ENCODE measurements at places on chromosomes 16 and 17.

GRCh38 chr17:41223821-41224220 is 2.6 kb upstream of the KRTAP9-2 start:
- DNase-seq = no peak

DNA sequence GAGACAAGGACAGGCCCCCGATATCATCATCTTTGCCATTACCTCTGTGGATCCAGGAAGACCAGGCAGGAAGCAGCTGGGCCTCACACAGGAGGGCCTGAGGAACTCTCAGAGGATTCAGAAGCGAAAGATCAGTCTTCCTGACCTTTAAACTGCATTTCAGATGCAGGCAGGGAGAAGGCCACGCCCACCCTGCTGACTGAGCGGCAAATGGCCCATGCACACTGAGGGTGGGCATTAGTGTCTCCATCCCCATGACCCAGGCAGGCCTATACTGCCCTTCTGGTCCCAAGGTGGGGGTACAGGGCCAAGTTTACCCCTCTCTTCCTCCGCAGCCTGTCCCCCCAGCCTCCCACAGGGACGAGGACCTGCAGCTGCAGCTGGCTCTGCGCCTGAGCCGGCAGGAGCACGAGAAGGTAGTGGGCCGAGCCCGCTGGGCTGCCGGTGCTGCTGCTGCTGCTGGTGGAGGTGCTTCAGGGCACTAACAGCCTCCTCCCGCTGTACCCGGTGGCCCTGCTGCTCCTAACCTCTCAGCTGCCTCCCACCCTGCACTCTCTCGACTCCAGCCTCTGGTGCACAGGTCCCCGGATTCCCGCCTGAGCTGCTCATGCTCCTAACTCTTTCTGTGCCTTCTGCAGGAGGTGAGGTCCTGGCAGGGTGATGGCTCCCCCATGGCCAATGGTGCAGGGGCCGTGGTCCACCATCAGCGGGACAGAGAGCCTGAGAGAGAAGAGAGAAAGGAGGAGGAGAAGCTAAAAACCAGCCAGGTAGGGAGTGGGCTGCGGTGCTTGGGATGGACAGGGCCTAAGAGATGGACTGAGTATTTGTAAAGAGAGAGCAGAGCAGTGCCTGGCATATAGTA is 6.2 kb downstream of the EPN3 start:
- no peak for DNase-seq

DNA sequence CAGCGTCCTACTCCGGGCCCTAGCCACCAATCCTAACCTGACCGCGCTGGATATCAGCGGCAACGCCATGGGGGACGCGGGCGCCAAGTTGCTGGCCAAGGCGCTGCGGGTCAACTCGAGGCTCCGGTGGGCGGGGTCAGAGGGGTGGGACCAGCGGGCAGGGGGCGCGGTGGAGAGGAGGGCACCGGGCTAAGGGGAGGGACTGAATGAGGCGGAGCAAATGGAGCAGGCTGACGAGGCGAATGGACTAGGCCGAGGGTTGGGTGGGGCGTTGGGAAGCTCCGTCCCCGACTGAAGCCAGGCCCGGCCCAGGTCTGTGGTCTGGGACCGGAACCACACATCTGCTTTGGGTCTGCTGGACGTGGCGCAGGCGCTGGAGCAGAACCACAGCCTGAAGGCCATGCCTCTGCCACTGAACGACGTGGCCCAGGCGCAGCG is 4.6 kb downstream of the CARMIL2 start:
- DNase-seq = no peak

- DNase-seq = no peak
Measured at GRCh38 chr17:34761646-34762045, 182.3 kb downstream of the TMEM132E start.

DNA sequence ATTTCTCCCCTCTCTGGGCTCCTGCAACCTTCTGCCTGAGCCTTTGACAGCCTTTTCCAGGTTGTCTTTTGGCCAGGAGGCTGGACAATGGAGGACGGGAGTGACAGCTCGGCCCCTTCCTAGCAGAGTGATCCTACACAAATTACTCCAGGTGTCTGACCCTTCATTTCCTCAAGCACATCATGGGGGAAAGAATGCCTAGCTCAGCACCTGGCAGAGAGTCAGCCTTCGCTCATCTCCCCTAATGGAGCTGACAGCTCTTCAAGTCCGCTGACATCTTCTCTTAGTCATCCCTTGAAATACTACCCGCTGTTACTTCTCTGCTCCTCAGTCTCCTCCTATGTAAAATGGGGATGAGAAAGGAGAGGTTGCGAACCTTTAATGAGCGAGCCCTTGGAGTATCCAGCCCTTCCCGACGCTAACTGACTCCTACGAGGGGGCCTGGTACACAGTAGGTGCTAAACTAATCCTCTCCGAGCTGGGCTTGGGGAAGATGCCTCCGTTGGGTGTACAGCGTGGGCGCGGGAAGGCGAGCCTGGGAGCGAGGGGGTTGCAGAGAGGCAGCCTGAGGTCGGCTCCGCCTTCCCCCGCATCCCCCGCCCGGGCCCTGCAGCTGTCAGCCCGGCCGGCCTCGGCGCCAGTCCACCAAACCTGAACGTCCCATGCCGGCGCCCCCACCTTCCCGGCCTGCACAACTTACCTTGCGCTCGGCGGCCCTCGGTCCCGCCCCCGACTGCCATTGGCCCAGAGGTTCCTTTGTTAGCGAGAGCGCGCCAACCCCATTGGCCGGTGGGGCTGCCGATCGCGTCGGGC is 480 bp upstream of the MPRIP start:
- peak; percentile 95 for DNase-seq

- DNase-seq = no peak
Measured at GRCh38 chr17:74798239-74798707, 22.1 kb upstream of the NAT9 start.

- DNase-seq = no peak
Measured at GRCh38 chr17:43650471-43650870, 11.3 kb downstream of the MEOX1 start.

DNA sequence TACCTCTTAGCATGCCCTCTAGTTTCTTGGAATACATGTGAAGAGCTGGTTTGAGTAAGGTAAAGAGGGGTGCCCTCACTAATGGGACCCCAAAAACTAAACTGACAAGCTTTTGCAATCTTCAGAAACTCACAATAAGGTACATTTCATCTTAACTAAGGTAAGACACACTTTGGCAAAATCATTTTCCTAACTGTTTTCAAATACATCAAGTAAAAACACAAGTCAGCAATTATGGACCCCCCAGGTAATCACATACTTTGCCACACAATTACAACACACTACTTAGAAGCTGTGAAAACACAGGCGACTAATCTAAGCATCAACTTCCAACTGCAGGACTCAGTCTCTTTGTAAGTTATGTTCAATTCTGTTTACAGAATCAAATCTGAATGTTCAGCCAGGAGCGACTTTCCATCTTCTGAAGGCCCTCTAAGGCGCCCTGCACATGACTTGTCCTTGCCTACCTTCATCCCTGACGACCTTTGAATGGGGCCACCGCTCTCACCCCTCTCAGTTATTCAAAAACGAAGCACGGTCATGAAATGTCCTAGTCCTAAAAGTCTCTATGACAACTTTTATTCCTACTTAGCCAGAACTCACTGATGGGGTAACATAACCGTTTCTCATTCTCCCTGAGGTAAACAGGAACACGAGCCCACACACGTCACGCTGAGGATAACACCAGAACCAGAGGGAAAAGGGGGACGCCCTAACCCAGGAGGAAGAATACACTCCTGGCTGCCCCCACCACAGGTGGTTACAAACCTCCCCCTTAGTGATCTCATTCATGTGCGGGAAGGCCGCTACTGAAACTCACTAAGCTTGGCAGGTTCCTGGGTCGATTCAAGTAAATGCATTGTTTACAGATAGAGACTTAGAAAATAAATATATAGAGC is 5.5 kb downstream of the CREBBP start:
- no peak for DNase-seq

GRCh38 chr17:67488161-67488560 is 111.1 kb downstream of the PITPNC1 start:
- peak; percentile 56 for DNase-seq

DNA sequence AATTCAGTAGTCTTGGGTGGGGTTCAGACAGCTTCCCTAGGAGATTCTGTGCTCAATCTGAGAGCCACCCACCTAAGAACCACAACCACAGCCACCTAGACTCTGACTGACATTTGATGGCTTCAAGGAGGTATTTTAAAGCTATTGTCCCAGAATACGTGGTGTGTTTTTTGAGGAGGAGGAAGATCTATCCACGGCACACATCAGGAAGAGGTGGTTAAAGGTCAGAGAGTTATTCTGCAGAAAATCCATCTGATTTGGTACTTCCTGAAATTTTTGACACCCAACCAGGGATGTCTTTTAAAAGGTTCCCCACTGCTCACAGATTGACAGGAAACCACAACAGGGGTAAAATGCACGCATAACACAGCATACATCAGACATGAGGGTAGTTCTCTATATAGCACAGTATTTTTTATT is 25.1 kb downstream of the SMARCE1 start:
- DNase-seq = no peak

DNA sequence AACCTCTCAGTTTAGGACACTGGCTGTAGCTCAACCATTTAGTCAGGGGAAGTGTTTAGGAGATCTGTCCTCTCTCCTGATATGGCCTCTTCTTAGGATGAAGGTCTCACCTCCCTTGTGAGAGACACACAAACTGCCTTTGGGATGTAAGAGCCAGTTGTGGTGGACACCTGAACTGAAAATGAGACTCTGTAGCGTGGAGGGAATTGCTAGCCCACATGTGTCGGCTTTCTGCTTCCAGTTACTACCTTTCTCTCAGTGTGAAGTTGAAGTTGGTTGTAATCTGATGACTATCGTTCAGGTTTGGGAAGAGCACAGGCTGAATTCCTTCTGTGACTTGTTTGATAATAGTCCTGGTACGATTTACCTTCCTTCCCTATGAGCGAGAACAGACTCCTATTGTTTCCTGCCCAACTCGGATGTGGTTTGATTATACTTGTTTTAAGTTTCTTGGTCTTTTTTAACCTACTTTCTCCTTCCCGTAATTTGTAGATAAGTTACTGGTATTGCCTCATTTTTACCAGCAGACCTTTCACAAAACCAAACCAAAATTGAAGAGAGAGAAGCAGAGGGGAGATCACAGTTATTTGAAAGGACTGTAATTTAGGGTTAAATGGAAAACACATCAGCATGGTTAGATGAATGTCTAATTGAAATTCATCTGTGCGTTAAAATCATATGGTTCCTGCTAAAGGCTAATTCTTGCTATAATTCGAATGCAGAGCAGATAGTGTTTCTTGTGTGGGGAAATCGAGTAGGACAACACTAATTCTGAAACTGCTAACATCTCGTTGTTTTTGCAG is 43.2 kb downstream of the CLEC16A start:
- no peak for DNase-seq

GRCh38 chr17:15660077-15660476 is 24.0 kb downstream of the TRIM16 start:
- no peak for DNase-seq
